CD4-positive, alpha-beta T cell treated with Interleukin-6 at 100 ng/mL for 8 hours (primary cell): ENCODE measurements at places on chromosomes 5 and 9.
A peak's percentile ranks its signal among the peaks of the same experiment; 100 is the strongest.

GRCh38 chr5:127650022-127650421, 1.1 kb downstream of the CTXN3 start:
- no peak for DNase-seq

GRCh38 chr9:127508901-127509260, 57.6 kb downstream of the LRSAM1 start:
- DNase-seq: no peak

DNA sequence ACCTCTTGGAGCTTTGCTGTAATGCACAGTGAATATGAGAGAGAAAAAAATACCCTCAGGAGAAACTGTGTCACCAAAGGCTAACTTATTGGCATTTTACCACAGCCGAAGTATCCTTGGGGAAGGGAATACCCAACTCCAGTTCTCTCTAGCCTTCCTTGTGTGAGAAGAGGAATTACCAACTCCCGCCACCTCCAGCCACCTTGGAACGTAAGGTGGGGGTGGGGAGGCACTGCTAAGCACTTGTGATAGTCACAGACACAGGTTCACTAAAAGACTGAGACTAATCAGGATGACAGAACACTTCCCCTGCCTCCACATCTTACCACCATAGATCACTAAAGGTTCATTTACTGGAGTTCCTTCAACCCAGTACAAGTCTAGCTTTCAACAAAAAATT, 102.0 kb upstream of the ADAMTS19 start:
- DNase-seq: no peak

GRCh38 chr5:9888501-9888901, 258.4 kb upstream of the TAS2R1 start:
- DNase-seq: no peak

DNA sequence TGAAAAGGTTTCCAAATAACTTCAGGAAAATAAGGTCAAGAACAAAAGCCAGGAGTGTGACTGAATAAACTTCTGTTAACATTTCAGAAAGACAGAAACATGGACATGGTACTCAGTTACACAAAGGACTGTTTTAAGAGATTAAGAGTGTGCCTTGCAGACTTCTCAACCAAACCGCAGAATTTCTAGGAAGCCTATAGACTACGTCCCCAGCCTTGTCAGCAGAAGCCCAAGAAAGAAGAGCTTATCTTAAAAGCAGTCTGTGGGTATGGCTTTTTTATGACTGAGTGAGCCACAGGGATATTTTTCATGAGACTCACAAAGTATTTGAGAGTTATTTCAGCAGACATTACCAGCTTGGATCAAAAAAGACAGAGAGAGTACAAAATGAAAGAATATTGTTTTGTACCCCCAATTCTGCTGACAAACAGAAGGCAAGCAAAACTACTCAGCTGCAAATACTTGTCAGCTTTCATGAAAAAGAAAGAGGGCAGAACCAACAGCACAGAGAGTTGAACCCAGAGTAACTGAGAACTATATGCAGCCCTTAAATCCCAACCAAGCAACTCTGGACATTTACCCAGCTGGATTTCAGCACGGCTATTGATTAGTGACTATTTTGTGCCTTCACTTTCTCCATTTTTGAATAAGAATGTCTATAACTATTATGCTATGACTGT, 711.0 kb upstream of the CTNND2 start:
- no peak for DNase-seq

DNA sequence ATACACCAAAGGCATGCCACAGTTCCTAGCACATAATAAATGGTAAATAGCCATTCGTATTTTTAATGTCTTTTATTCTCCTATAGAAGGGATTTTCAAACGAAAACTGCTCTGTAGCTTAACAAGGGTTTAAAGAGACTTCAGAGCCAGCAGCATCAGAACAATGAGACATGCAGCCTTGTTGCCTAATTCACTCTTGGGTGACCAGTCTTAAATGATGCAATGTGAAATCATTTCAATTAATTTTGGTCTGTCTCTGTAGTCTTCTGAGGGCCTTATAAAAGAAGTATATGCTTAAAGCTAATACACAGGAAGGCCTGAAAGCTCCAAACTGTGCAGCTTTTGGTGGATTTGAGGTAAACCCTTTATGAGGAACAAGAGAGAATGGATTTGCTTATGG, 888.8 kb upstream of the WWC1 start:
- DNase-seq: no peak

DNA sequence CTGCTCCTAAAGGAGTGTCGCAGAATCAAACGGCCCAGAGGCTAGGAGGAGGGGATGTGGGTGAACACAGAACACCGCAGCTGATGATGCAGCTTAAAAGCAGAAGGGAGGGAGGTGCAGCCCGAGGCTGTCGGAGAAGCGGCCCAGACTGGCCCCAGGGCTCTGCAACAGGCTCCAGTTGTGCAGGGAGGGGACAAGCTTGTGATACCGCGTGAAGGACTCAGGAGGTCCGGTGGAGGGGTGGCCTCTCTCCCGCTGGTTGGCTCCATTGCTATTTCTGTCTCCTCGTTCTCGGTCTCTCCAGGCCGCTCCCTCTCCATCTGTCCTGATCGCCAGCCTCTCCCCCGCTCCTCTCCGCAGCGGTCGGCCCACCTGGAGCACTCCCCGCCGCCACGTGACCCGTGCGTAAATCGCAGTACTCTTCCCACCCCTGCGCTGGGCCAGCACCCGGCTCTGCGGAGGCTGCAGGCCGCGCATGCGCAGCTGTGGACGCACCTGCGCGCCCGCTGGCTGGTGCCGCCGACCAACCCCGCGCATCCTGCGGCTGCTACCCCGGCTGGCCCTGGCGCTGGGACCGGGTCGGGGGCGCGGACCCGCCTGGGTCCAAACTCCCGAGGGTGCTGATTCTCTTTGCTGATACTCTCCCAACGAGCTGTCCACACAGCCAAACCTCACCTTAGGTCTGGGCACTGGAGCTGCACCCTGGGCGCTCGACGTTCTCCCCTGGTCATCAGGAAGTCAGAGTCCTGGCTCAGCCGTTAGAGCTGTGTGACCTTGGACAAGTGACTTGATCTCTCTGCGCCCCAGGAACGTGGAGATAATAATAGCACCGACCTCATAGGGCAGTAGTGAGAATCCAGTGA, 3.7 kb upstream of the STXBP1 start:
- DNase-seq: peak; percentile 81

- DNase-seq: peak; percentile 48
These were observed 34.7 kb downstream of the ADAM19 start for GRCh38 chr5:157540707-157541446.

DNA sequence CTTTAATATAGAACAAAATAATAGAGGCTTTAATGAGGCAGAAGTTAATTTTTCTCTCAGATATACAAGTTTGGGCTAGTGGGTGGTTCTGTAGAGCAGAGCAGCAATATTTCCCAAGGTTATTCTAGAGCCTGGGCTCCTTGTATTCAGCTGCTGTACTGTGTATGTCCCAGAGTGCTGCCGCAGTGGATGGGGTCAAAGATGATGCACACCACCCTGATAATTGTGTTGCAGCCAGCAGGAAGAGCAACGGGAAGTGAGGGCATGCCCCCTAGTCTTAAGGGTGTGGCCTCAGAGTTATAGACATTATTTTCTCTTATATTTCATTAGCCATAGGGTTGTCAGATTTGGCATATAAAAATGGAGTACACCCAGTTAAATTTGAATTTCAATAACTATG, 23.9 kb upstream of the KIF4B start:
- no peak for DNase-seq

- DNase-seq: no peak
These were observed 510.1 kb downstream of the NR2F1-AS1 start for GRCh38 chr5:93070938-93071337.

- peak; percentile 18 for DNase-seq
These were observed 18.5 kb downstream of the JADE2 start for GRCh38 chr5:134543820-134544614.

- no peak for DNase-seq
These were observed 67.6 kb upstream of the NR5A1 start for GRCh38 chr9:124574534-124575375.

DNA sequence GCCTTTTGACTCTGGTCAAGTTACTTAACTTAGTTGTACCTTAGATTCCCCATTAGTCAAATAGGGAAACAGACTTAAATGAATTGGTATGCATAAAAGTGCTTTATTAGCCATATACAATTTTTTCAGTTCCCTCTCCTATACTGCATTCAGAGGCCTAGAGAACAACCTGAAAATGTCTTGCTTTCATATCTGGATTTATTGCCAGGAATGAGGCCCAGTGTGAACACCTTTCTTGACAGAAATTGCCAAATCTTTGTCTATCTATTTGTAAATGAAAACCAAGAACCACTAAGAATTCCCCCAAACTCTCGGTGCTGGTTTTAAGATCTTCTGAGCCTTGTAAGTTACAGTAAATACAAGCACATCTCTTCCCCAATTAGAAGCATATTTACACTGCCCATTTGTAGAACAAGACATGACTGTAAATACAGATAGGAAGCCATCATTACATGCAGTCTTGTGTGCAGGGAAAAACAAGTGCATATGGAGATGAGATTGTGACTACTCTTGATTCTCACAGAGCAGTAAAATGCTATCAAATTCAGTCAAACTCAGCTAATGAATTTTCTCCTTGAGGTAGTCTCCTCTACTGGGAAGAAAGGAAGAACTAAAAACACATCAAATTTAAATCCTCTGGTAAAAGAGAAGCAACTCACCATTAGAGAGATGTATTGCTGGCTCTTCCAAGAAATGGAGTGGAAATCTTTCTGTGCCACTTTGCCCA, 5.2 kb upstream of the FAM13B start:
- no peak for DNase-seq
